LoVo (cell line): ENCODE measurements at places on chromosomes 3 and 15.

GRCh38 chr15:76327191-76328105 is 9.1 kb upstream of the ISL2 start:
- DNase-seq = no peak

GRCh38 chr3:58588030-58588614 is 10.9 kb upstream of the FAM107A start:
- no peak for DNase-seq

GRCh38 chr15:38401106-38401505 is 52.8 kb upstream of the FAM98B start:
- no peak for DNase-seq

GRCh38 chr3:24457719-24458118 is 36.9 kb downstream of the THRB start:
- peak; percentile 44 for DNase-seq

- DNase-seq = no peak
Observed at GRCh38 chr3:177333533-177334520, 136.5 kb upstream of the TBL1XR1 start.

- peak; percentile 22 for DNase-seq
Observed at GRCh38 chr3:61966200-61966599, 404.8 kb downstream of the PTPRG start.

DNA sequence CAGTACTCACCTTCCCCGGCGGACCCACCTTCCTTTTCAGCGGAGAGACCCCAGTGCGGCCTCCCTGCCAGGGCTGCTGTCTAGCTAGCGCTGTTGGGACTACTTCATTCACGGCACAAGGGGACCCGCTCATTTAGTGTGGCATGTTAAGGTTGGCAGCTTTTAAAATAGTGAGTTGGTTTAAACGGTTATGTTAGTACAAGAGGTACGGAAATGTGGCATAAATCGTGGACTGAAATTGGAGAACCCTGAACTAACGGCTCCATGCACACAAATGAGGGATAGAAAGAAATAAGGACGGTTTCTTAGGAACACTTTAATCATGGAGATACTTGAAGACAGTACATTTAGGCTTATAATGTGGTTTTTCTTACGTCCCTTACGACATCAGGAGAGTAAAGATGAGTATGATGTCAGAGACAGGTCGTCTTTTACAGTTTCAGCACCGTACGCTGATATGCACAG is 752 bp downstream of the CEP63 start:
- peak; percentile 15 for DNase-seq

- no peak for DNase-seq
Observed at GRCh38 chr3:180180795-180181194, 144.1 kb upstream of the PEX5L start.

DNA sequence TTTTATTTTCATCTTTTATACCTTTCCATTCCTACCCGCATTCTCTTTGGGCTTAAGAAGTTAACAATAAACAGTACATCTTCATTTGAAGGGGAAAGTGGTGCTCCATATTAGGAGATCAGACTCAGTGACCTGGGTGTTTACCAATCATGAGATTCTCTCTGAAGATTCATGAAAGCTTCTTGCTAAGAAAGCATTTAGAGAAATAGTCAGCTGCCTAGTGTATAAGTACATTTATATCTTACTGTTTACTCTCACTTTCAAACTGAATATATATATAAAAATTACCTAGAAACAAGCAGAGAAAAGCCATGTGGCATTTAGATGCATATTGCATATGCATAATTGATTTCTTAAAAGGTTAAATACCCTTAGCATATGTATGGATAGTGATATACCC is 100.5 kb downstream of the KCNH8 start:
- DNase-seq = no peak

DNA sequence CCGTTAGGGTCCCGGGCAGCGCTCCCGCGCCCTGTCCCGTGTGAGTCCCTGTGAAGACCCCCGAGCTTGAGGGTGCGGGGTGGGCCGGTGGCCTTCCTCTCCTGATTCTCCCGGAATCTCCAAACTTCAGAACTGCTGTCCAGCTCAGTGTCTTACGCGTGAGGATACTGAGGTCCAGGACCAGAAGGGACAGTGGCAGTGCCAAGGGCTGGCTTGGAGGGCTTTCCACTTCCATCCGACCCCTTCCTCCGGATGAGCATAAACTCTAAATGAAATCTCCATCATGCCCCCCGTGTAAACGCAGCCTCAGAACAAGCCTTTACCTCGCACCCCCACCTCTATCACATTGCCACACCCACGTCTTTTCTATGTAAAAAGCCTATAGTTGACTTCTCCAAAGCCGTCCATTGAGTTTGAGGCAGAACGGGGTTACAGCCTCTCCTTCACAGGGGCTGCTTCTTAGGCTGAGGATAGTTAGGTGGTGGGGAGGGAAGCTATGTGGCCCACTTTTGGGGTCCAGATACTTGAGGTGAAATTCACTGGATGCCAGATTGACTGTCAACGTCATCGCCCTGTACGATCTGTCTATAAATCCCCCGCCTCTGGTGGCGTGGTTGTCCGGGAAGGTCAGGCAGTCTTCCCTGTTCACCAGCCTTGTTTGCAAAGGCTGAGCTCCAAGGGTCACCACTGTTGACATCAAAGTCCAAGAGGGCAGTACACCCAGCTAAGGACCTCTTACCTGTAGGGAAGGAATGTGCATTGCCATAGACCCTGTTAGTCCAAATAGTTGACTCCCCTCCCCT is 1.1 kb downstream of the EDEM1 start:
- no peak for DNase-seq

DNA sequence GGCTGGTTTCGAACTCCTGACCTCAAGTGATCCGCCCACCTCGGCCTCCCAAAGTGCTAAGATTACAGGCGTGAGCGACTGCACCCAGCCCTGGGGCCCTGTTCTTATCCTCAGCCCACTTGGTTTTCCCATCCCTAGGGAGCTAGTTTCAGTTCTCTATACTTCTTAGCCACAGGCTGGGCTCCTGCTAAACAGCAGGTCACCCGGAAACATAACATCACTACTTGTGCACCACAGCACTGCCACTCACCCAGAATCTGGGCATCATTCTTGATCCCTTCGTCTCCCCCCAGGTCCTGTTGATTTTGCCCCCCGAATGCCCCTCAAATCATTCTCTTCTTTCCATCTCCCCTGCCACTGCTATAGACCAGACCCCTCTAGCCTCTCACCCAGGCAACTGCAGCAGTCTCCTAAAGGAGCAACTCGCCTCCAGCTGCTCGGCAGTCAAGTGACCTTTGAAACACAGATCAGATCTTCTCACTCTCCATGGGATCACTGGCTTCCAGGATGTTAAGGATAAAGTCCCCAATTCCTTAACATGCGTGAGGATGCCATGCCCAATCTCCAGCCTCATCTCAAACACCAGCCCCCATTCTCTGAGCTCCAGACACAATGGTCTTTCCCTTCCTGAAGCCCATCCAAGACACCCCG is 5.6 kb upstream of the AP3S2 start:
- DNase-seq = no peak

GRCh38 chr15:70147178-70147760 is 49.6 kb upstream of the TLE3 start:
- DNase-seq = no peak

GRCh38 chr3:117281371-117281770 is 571.8 kb downstream of the TUSC7 start:
- DNase-seq = no peak

DNA sequence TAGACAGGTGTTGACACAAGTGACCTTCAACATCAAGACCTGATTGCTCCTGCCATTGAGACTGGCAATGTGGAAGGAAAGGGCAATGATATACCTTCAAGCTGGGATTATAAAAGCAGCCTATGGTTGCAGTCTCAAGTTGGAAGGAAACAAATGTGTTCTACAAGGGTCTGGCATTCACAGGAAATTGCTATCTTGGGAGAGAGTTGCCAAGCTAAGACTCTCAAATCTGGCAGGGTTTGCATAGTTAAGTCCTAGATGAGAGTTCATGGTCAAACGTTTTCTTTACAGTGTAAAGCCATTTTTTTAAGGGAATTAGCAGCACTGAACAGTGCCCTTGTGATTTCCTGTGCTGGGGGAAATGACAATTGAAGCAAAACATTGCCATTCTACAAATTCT is 546.9 kb upstream of the CFAP20DC start:
- no peak for DNase-seq

GRCh38 chr3:128712848-128713247 is 13.1 kb upstream of the RAB7A start:
- DNase-seq = no peak

DNA sequence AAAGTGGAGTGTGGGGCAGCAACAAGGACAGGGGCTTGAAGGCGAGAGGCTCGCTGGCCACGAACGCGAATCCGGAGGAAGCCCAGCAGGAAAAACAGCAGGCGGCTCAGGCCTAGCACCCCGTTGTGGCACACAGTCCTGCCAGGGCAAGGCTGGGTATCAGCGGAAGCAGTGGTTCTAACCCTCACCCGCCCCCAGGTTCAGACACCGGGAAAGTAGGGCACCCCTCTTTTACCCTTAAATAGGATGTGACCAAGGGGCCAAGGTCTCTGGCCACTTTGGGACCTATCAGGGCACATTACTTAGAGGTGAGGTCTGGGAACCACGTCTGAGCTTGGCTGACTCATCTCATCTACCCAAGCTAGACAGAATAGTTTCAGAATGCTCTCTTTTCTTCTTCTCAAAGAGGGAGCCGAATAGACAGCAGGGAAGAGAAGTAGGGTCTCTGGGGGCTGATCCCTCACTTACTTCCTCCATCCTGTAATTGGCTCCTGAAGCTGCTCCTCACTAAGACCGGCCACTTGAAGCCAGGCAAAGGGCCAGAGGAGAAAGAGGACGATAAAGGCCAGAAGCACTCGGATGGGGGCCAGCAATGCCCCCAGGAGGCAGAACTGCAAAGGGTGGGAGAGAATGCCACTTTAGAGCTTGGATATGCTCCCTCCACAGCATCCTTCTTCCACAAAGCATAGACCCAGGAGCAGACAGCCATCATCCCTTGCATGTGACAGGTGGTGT is 1.7 kb downstream of the LPCAT4 start:
- DNase-seq = no peak

DNA sequence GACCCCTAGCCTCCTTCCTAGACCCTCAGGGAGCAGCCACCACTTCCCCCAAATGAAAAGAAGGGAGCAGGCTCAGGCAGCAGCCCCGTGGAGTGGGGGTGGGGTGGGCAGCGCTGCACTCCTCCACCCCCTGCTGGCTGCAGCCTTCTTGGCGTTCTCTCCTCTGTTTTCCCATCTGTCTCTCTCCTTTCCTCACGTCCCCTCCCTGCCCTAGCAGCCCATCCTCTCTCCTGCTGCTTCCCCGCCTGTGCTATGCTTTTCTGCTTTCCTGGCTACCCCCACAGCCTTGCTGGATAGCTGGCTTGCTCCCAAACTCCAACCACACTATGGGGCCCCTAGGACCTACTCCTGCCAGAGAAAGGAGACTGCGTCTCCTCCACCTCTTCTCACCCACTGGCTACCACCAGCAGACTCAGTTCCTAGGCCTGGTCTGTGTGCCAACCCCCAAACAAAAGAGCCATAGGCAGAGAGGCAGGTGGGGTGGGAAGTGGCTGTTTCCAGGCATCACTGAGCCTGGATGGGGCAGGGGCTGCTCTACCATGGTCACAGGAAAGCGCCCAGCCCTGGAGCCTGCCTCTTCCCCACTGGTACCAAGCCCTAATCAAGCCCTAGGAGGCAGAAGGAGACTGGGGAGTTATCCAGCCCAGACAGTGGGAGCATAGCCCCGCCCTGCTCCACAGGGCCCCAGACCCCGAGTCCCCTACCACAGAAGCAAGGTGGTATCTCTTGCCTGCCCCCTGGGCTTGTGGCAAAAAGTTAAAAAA is 3.4 kb upstream of the DISP2 start:
- DNase-seq = no peak

- DNase-seq = no peak
Observed at GRCh38 chr15:73924171-73924921, 1.9 kb upstream of the LOXL1 start.

- no peak for DNase-seq
Observed at GRCh38 chr3:27202959-27203358, 166.2 kb downstream of the NEK10 start.

GRCh38 chr3:195711813-195712534 is 8.8 kb upstream of the MUC20 start:
- no peak for DNase-seq

GRCh38 chr3:196502775-196503195 is 783 bp downstream of the RNF168 start:
- DNase-seq = peak; percentile 64

GRCh38 chr3:117149584-117149983 is 440.0 kb downstream of the TUSC7 start:
- DNase-seq = no peak

- no peak for DNase-seq
Observed at GRCh38 chr3:108410531-108410984, 99.8 kb downstream of the MYH15 start.

- DNase-seq = no peak
Observed at GRCh38 chr15:70039917-70040316, 57.8 kb downstream of the TLE3 start.

DNA sequence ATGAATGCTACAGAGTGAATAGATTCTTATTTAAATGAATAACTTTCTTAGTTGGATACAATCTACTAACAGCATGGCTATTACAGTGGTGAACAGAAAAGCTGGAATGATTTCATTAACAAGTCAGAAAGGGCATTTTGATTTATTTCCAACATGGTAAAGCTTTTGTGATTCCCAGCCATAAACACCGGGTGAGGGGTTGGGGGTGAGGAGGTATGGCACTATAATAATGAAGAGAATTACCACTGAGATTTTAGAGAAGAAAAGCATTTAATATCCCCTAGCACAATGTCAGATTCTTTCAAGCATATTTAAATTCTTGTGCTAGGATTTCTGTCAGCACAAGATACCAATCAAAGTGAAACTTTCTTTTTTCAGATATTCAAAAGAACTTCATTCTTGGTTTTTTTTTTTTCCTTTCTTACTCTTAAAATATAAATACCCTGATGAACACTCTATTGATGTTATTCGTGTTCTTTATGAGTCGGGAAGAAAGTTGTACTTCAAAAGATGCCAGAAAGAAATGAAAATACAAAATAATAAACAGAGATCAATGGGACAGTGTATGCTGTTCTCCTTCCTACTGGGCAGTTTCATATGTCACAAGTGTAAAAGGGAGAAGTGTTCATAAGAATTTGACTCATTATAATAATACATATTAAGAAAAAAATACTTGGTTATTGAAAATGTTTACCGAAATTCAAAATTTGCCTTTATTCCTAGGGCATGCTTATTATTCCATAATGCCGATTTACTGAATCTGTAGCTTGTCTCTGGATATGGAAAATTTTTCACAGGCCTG is 522.8 kb downstream of the CADM2 start:
- DNase-seq = no peak

GRCh38 chr3:158005391-158006100 is 100.7 kb downstream of the SHOX2 start:
- DNase-seq = no peak

DNA sequence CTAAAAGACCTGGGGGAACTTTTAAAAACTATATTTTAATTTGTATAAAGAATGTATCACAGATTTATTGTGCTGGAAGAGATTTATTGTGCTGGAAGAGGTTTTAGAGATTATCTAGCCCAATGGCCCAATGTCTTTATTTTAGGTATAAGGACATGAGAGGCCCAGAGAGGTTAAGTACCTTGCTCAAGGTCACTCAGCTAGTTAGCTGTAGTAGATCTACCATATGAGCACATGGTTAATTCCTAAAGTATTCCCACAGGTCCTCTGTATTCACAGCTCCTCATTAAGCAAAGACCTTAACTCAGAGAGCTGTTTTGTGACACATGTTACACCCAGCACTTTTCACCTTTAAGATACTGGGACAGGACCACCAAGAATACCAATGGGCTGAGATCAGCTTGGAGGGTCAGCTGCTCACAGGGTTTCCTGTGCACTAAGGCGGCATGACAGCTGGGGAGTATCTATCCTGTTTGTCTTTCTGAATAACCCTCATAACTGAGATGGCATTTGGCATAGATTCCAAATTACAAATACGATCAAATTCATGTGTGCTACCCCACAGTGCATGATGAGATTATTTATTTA is 143.1 kb upstream of the TBL1XR1 start:
- DNase-seq = no peak

- no peak for DNase-seq
Observed at GRCh38 chr3:43262194-43262593, 24.1 kb upstream of the SNRK start.
